ENCODE measurements at places on chromosomes 1 and 21.

- no peak for DNase-seq
Observed at GRCh38 chr1:74534241-74534640, 21.8 kb upstream of the LRRC53 start.

DNA sequence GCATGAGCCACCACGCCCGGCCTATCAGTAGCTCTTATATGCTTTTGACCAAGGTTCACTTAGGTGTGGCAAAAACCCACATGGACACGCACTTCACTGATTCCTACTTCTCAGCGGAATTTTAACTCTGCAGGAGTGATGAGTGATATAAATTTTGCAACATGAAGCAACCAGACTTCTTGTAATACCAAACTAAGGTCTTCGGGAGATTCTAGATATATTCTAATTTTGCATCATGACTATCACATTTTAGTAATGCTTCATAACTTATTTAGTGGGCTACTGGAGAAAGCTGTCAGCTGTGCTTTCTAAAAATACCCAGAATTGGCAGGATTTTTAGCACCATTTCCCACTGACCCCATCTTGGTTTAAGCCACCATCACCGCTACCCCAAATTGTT, 27.8 kb downstream of the RHCE start:
- no peak for DNase-seq

GRCh38 chr1:35894183-35894582, 11.2 kb downstream of the AGO1 start:
- no peak for DNase-seq

- DNase-seq, result no peak
Observed at GRCh38 chr1:40306296-40306695, 10.8 kb downstream of the COL9A2 start.

GRCh38 chr1:167617153-167618147, 12.6 kb upstream of the RCSD1 start:
- DNase-seq, result no peak

GRCh38 chr1:29767088-29767685, 530.9 kb downstream of the PTPRU start:
- no peak for DNase-seq

- no peak for DNase-seq
Observed at GRCh38 chr21:40379881-40380810, 466.8 kb downstream of the DSCAM start.

DNA sequence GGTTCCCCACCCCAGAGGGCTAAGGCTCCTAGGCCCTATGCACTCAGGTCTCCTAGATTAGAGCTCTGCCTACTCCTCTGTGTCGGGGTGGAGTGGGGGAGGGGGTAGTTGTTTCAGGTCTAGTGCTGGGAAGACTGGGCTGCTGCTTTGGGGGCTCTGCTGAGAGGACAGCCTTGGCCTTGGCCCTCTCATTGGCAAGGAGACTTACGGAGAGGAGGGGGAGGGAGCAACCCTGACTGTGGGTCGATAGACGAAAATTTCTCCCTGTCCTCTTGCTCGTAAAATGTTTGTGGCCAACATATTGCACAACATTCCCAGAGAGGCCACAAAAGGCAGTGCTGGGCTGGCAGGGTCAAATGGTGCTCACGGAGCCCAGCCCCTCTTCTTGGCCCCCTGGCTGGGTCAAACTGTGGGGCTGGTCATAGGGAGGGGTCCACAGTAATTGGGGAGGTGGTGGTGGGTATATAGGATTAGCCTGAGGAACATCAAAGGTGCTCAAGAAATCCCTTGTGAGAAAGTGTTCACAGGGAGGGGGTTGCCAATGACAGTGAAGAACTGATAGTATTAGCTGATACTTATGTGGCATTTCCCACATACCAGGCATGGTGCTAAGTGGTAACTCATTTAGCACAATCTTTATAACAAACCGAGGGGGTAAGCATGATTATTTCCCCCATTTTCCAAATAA, 8.5 kb upstream of the DMBX1 start:
- no peak for DNase-seq

- DNase-seq, result no peak
Observed at GRCh38 chr1:19074902-19075721, 118.6 kb upstream of the IFFO2 start.

GRCh38 chr1:201375169-201375568, 2.3 kb downstream of the TNNT2 start:
- no peak for DNase-seq

DNA sequence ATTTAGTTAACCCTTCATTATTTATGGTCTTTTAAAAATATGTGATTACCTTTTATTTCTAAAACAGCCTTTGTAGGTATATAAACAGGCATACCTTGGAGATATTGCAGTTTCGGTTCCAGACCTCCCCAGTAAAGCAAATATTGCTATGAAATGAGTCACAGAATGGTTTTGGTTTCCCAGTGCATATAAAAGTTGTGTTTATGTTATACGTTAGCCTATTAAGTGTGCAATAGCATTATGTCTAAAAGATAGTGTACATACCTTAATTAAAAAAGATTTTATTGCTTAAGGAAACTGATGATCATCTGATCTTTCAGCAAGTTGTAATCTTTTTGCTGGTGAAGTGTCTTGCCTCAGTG, 44.1 kb downstream of the XCL2 start:
- no peak for DNase-seq

Measured in T-helper 2 cell (primary cell).